ENCODE measurements at places on chromosomes 3 and 15.

DNA sequence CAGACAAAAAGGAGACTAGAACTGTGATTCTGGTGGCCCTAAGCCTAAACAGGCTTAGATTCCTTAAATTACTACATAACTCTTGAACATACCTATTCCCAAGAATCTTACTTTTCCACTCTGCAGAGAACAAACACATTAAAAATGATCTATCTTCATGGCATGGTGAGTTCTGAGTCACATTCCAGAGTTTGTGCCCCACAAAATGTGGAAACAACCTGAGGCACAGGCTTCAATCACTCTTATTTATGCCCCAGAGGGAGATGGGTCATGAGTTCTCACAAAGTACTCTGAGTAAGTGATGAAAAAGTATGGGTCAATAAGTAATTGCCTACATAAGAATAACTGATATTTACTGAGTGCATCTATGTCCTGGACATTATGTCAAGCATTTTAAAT is 137.5 kb upstream of the SLC2A2 start:
- no peak for DNase-seq

- DNase-seq, result peak; percentile 89
These were observed 224.8 kb upstream of the IL12A start for GRCh38 chr3:159763602-159764489.

- peak; percentile 4 for DNase-seq
These were observed 245.2 kb downstream of the EFHB start for GRCh38 chr3:19688767-19689166.

DNA sequence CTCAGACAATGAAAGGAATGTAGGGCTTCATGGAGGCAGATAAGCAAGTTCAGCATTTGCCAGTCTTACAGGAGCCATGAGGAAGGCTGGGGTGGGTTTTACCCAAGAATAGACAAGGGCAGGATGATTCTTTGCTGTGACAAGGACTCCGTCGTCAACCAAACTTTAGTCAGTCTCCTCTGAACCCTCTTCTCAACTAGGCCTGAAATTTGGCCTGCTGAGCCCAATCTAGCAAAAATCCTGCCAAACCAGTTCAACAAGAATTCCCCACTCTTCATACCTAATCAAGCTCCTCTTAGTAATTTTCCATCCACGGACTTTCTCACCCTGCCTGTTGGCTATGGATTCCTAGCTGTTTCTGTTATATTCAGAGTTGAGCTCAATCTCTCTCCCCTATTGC is 280.5 kb downstream of the TBL1XR1 start:
- DNase-seq, result no peak

DNA sequence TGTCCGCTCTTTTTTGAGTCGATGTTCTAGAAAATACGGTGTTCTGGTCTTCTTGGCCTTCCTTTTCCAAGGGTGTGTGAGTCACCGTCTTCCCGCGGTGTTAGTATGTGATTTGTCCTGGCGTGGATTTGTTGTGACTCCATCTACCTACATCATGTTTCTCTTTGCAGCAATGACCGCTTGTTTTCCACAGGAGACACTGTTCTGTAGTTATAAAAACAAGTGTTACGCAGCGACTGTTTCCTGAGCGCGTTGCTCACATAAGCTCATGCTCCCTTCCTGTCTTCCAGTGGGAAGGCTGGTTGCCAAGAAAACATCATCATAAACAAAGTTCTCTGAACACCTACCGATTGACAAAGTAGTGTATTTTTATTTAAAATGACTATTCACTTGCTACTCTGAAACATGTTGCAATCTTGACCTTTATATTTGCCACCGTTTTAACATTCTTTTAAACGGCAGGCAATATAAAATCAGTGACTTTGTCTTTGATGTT is 19.0 kb downstream of the USP13 start:
- DNase-seq, result no peak

GRCh38 chr3:134449277-134449676 is 36.5 kb downstream of the ANAPC13 start:
- DNase-seq, result peak; percentile 60

GRCh38 chr15:61834076-61834697 is 226.1 kb downstream of the VPS13C start:
- peak; percentile 63 for DNase-seq

Data from ACHN (cell line).